Upper lobe of right lung (tissue), 1 donor: ENCODE measurements at places on chromosomes 12 and 14. TPM values are rescaled to one million over a fixed set of nuclear protein-coding genes. Genes with fewer than 3 reads are reported as not detected.

DNA sequence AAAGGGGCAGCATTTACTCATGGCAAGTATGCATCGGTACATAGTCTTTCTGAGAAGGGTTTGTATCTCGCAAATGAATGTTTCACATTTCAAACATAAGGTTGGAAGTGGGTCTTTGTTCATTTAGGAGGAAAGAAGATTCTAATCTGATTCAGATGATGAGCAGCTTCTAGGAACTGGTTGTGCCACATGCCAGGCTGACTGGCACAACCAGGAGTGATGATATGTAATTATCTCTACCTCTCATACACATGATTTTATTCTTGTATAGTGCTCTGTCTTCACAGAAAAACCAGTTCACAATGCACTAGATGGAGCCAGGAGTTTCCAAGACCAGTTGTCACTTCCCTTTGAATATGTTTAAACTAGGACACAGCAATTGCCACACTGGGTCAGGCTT lies 13.7 kb upstream of the BEST3 start:
- no peak for DNase-seq

- DNase-seq: no peak
These were observed 185.1 kb downstream of the MDGA2 start for GRCh38 chr14:47490353-47490752.

DNA sequence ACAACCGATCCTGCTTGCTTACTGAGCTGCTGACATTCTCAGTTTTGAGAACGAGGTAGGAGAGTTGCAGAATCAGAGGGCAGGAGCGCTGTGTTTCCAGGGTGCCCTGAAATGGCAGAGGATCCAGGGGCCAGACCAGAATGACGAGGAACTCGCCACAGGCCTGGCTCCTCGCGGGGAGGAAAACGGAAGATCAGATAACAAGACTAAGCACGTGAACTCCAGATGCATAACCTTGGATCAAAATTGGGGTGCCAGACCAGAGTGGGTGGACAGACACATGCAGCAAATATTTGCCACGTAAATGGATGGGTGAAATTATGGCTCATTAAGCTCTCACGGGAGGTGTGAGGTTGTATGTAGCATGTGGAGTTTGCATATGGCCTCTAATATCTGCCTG lies 46.5 kb downstream of the ELK3 start:
- no peak for DNase-seq

Gene TMEM233
- total RNA-seq: 0.96 TPM

- no peak for DNase-seq
These were observed 174.3 kb upstream of the CCND2 start for GRCh38 chr12:4099276-4099675.

DNA sequence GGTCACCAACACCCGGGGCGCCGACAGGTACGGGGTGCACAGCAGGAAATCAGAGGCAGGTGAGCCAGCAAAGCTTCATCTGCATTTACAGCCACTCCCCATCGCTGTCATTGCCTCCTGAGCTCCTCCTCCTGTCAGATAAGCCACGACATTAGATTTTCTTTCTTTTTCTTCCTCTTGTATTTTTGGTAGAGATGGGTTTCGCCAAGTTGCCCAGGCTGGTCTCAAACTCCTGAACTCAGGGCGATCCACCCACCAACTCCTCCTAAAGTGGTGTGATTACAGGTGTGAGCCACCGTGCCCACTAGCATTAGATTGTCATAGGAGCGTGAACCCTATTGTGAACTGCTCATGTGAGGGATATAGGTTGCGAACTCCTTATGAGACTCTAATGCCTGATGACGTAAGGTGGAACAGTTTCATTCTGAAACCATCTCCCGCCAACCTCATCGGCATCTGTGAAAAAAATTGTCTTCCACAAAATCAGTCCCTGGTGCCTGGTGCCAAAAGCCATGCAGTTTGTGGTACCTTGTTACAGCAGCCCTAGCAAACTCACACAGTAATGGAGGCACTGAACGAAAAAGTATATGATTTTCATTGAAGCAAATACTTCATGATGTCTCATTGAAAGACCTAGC lies 1.5 kb downstream of the STYK1 start:
- no peak for DNase-seq

DNA sequence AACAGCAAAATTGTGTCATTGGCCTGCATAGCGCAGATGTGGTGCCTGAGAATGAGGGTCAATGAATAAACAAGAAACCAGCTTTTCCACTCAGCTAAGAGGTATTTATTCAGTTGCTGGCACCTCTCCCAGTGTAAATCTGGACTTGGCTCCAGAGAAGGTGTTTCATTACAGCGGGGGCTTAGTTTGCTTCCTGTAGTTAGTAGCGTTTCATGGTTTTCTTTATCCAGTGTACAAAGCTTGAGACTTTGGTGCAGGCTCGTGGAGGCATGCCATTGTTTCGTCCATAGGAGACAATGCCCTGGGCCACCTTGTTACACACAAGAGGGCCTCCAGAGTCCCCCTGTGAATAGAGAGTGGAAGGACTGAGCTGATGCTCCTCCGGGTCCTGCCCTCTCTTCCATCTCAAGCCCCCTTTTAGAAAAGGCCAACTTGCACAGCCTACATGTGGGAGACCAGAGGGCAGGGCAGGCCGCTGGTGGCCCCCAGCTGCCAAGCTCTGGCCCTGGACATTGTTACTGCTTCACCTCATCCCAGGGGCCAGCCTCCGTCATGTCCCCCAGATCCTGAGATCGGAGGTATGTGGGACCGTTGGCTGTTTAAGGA lies 3.0 kb downstream of the GZMB start:
- no peak for DNase-seq

Gene ADGRD1
- 113 TPM for total RNA-seq

- DNase-seq: no peak
These were observed 78.8 kb downstream of the PAPOLA start for GRCh38 chr14:96581026-96581425.

Gene PZP
- total RNA-seq: 0.67 TPM

DNA sequence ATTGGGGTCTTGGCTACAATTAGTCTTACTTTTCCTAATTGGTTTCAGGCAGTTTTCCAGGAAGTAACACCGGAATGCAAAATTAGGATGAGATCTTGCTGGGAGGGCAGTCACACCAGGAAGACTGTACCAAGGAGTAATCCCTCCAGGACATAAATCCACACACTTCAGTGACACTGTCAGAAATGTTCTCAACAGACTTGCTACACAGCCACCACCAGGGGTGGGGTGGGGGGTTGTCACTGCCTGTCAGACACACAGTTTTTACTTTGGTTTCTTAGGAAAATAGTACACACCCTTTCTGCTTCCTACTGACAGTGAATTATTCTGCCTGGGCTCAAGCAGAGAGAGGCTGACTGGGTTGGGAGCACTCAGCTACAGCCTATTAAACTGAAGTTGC lies 102.9 kb upstream of the CCDC196 start:
- DNase-seq: no peak

GRCh38 chr12:51911307-51911706 lies 4.0 kb downstream of the ACVRL1 start:
- peak; percentile 61 for DNase-seq

Gene AVPR1A
- 1.7 TPM for total RNA-seq

- DNase-seq: no peak
These were observed 20.2 kb downstream of the TMX1 start for GRCh38 chr14:51260225-51260624.

Gene PRB2
- total RNA-seq: not detected

Gene ST8SIA1
- total RNA-seq: 8.5 TPM

DNA sequence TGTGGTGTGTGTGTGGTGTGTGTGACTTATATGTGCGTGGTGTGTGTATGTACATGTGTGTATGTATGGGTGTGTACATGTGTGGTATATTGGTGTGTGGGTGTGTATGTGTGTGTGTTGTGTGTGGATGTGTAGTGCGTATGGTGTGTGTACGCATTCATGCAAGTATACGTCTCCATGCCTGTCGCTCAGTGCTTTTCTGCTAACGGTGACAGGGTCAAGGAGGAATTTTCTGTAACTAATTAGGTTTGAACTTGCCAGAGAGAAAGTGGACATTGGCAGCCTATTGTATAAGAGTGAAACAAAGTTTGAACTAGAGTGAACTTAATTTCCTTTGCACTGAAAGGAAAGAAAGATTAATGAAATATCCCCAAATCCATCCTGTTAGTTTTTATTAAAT lies 120.9 kb upstream of the GSC start:
- DNase-seq: no peak

GRCh38 chr14:72332046-72332445 lies 399.8 kb downstream of the RGS6 start:
- DNase-seq: no peak

Gene STON2
- 47.7 TPM for total RNA-seq

Gene TMEM30B
- 22.5 TPM for total RNA-seq

DNA sequence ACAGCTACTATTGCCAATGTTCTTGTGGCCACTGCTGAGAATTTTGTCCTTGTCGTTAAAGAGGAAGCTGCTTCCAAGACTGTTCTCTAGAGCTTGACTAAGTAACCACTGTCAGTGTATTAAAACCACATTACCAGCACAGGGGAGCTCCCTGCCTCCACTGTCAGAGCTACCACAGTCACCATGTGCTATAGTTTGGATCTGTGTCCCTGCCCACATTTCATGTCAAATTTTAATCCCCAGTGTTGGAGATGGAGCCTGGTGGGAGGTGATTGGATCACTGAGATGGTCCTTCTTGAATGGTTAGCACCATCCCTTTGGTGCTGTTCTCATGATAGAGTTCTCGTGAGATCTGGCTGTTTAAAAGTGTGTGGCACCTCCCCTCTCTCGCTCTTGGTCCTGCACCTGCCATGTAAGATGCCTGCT lies 23.2 kb upstream of the RAP1B start:
- DNase-seq: no peak

DNA sequence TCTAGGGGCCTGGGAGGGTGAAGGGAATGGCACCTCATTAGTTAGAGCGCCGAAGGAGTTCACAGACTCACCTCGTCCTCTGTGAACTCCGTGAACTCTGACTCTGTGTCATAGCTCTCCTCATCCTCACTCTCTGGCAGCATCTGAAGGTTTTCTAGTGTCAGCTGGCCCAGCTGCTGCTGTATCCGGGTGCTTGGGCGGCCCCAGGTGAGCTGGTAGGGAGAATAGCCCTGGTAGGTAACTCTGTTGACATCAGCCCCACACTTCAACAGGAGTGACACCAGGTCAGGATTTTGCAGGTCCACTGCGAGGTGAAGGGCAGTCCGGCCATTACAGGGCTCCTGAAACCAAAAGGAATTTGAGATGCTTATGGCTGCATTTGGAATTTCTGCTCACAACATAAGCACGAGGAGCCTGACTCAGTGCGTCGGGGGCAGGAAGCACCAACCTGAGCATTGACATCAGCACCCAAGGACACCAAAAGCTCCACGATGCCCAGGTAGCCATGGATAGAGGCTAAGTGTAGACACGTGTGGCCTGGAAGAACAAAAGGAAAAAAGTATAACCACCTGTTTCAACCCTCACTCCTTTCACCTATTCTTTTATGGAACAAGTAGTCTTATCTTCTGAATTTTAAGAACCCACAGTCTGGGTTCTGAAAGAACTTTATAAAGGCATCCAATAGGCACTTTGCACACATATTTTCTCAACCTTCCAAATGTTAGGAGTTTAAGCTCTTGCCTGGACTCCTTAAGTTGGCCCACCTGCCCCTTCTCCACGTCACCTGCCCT lies 2.0 kb downstream of the NFKBIA start:
- DNase-seq: no peak

Gene ULK1
- total RNA-seq: 32.4 TPM

Gene GPR68
- 6.3 TPM for total RNA-seq

- no peak for DNase-seq
These were observed 1.6 kb downstream of the SETD1B start for GRCh38 chr12:121805171-121806008.

Gene MMP19
- 30.2 TPM for total RNA-seq

Gene SLC16A7
- 26.0 TPM for total RNA-seq

Gene BEGAIN
- 1.5 TPM for total RNA-seq

DNA sequence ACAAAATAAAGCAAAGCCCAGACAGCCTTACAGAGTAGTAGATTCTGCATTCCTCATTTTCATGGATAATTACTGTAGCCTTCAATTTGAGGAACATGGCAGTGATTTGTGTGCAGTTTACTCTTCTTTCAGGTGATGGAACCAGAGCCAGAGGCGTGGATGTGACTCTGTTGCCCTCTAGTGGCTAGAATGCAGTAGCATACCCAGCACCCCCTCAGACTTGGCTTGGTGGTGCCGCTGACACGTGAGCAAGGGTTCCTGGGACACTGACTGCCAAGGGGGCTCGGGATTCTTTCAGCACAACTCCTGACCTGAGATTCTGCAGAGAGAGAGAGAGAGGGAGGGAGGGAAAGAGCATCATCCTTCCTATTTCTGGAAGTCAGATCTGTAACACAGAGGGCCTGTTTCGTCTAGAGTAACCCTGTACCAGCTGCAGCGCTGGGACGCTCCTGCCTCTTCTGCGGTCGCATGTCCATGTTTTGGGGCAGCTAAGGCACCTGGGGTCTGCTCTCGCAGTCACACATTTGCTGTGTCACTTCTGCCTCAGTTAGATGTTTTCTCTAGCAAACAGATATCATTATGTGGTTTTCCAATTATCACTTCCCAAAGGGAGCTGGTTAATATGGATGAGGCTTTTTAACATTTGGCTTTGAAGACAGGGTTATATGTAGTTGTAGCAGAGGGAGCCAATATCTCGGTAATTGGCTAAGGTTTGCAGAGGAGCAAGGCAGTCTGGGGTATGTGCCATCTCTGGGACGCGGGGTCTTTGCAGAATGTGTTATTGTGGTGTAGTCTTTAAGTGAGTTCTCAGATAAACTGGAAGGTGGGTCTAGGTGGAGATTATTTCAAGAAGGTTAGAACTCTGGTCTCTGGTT lies 428.1 kb downstream of the NRXN3 start:
- DNase-seq: no peak

Gene TUNAR
- total RNA-seq: not detected

Gene ABCD4
- 48.3 TPM for total RNA-seq

Gene RFLNA
- 1.0 TPM for total RNA-seq

DNA sequence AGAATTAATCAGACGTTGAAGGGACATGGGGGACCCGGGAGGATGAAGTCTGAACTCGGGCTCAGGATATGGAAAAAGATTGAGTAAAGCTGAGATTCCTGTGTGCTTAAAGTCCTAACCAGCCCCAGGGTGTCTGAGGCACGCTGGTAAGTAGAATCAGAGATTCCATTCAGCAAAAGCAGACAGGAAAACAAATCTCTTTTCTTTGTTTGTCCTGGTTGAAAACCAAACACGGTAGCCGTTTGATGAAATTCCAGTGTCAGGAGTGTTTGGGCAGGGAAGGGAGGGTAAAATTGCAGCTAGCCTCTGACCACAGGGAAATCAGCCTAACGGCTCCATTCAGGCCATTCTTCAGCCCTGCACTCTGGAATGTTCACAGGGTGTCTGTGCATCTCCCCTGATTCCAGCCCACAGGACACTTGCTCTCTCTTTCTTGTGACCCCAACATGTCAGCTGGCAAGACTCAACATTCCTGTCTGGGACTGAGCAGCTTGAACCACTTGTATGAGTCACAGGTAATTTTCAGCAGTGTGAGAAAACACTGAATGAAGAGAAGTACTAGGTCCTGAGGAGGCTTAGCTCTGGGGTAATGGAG lies 31.0 kb downstream of the NINJ2 start:
- DNase-seq: no peak

Gene CEBPE
- not detected for total RNA-seq
